Activated CD4-positive, alpha-beta T cell treated with anti-CD3 and anti-CD28 coated beads, Interleukin-2, amount 50 U/mL, for 48 hours (primary cell): ENCODE measurements at places on chromosomes 4 and X.

- DNase-seq, result no peak
Observed at GRCh38 chr4:20172070-20172760, 79.5 kb upstream of the SLIT2 start.

- DNase-seq, result no peak
Observed at GRCh38 chr4:128332081-128332480, 44.5 kb upstream of the PGRMC2 start.

- no peak for DNase-seq
Observed at GRCh38 chrX:38960137-38960536, 158.9 kb downstream of the MID1IP1 start.

DNA sequence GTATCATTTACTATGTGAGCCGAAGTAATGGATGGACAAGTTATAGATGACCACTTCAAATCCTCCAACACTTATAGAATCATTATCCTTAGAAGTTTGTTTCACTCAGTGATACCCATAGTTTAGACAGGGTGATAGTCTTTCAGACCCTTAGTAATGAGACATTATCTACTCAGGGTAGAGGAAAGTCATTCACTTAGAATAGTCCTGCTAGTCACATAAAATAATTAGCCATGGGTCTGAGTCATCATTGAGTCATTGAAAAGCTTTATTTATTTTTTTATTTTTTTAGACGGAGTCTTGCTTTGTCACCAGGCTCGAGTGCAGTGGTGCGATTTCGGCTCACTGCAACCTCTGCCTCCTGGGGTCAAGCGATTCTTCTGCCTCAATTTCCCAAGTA, 321.7 kb upstream of the FSTL5 start:
- DNase-seq, result no peak

DNA sequence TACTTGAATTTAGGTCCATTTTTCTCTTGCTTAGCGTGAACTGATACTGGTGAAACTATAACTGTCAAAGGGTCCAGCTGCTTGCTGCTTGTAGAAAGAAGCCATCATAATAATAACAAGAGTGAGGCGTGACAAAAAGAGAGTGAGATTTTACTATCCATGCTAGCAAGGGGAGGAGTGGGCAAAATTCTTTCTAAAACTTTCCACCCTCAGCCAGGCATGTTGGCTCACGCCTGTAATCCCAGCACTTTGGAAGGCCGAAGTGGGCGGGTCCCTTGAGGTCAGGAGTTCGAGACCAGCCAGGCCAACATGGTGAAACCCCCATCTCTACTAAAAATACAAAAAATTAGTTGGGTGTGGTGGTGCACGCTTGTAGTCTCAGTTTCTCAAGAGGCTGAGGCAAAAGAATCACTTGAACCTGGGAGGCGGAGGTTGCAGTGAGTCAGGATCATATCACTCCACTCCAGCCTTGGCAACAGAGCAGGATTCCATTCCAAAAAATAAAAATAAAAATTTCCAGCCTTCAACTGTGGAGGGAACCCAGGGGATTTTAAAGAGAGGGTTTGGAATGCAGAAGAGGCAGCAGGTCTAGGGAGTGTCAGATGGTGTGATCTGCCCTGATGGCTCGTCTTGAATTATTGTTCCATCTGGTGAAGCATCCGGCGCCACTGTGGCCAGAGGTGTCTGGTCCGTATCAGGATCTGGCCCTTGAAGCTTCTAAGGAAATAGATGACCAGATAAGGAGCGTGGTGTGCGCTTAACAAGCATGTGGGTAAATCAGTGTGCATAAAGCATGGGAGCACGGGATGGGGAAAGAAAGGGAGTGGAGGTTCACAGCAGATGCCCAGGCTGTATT, 51.8 kb downstream of the LRP2BP start:
- DNase-seq, result peak; percentile 20

- DNase-seq, result no peak
Observed at GRCh38 chr4:168881781-168882420, 128.2 kb downstream of the CBR4 start.
